Left cardiac atrium (tissue), 4 donors: ENCODE measurements at places on chromosomes 6 and 20. TPM values are rescaled to one million over a fixed set of nuclear protein-coding genes. Genes with fewer than 3 reads are reported as not detected.

- no peak for DNase-seq
Measured at GRCh38 chr6:148765898-148766808, 19.3 kb downstream of the UST start.

DNA sequence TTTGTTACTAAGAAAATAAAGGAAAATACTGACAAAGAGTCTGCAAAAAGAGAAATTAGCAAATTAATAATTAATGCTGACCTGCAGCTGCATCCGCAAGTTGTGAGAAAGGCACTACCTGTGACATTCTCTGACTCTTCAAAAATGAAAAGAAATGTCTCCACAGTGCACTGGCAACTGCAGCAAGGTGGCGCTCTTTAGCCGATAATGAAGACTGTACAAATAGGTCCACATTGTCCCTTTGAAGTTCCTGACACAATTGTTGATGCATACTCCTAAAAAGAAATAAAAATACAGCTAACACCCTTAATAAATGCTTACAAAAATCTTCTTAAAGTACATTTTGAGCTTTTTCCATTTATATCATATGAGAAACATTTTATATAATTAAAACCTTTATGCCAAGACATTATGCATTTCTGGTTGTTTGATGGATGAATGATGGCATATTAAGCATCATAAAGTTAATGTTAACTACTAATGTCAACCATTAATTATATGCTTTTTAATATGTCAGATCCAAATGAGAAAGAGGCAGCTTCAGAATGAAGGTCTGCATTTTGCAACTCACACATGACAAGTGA is 96.5 kb downstream of the MMS22L start:
- DNase-seq, result peak; percentile 70

DNA sequence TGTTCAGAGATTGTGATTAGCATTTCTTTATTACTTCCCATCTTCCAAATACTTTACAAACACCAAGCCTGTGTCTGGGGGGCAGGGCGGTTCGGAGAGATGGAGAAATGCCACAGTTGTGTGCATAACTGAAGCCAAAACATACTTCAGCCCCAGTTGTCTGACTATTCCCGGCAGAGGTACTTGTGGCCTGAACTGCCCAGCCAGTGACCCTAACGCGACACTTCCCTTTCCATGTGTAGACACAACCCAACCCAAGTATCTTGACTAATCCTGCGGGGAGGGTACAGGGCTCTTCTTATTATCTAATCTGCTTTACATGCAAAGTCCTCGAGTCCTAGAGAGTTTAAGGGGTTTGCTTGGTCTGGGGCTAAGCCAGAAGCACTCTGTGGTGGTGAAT is 46.2 kb downstream of the ISM1 start:
- no peak for DNase-seq

- no peak for DNase-seq
Measured at GRCh38 chr6:22784601-22785410, 215.4 kb downstream of the HDGFL1 start.

DNA sequence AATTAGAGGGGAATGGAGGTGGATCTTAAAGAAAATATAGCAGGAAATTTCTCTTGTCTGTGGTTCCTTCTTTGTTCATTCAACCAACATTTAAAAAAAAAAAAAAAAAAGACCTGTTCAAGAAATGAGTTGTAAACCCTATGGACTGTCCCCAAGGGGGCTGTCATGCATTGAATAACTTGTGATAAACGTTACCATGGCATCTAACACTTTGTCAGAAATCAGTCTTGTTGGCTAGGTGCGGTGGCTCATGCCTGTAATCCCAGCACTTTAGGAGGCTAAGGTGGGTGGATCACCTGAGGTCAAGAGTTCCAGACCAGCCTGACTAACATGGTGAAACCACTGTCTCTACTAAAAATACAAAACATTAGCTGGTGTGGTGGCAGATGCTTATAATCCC is 381.7 kb downstream of the BCKDHB start:
- no peak for DNase-seq

DNA sequence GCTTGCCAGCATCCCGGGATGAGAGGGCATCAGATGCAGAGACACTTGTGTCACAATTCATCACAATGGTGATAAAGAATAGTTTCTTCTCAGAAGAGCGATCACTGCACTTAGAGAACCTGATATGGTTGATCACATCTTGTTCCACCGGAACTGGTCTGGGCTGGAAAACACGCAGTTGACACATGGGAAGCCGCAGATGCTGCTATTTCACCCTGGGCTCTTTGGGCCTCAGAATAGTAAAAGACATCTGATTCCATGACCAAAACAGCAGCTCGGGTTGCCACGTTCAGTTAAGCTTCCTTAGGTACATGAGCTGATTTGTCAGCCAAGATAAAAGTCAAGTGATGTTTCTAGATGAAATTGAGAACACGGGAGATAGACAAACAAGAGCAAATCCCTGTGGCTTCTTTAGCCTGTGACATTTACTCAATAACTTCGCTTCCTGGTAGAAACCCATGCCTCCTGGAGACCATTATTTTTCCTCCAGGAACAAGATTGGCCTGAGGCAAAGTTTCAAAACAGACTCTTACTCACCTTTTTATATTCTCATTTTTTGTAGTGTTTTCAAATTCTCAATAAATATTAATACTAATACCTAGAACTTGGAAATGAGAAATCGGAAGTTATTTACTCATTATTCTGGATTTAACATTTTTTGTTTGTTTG is 59.4 kb downstream of the TRMT6 start:
- DNase-seq, result peak; percentile 45

GRCh38 chr20:36214684-36215256 is 21.5 kb upstream of the AAR2 start:
- no peak for DNase-seq

DNA sequence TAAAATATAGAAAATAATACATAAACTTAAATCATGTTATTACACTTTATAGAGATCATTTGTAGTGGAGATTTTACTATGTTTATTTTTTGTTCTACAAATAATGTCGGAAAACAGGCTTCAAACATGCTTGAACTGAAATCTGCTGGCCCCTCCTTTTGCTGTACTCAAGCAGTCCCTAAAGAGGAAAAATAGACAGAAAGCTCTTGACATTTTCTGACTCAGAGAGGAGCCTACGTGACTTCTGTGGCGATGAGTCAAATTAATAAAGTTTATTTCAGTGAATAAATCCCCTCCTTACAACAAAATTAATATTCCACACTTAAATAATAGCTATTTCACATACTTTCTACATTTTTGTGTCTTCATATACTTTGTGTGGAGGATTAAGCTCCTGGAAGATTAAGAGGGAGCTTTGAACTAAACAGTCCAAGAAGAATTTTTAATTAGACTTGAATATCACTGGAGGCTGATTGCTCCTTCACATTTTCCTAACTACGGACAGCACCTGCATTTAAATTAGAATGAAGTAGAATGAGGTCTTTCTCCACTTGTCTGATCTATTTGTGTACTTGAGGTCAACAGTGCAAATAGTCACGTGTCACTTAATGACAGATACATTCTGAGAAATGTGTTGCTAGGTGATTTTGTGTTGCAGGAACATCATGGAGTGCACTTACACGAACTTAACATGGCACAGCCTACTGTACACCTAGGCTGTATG is 1.7 kb upstream of the TREM1 start:
- no peak for DNase-seq

- peak; percentile 68 for DNase-seq
Measured at GRCh38 chr6:109690373-109690736, 647 bp downstream of the AK9 start.

GRCh38 chr20:50146732-50147662 is 6.5 kb downstream of the PEDS1 start:
- peak; percentile 71 for DNase-seq

GRCh38 chr20:400128-400453 is 8.0 kb upstream of the RBCK1 start:
- no peak for DNase-seq

GRCh38 chr6:88725111-88725975 is 238.1 kb downstream of the RNGTT start:
- peak; percentile 32 for DNase-seq

DNA sequence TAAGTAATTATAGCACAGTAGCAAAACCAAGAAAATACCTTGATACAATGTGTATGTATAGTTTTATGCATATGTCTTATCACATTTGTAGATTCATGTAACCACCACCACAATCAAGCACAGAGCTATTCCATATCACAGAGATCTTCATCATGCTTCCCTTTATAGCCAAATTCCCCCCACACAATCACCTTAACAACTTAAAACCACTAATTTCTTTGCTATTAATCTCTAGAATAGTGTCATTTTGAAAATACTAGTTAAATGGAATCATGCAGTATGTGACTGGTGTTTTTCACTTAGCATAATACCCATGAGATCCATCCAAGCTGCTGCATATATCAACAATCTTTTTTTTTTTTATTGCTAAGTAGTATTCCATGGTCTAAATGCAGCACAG is 8.2 kb downstream of the HLA-DRA start:
- no peak for DNase-seq

- DNase-seq, result no peak
Measured at GRCh38 chr6:168336967-168337366, 17.4 kb upstream of the DACT2 start.

DNA sequence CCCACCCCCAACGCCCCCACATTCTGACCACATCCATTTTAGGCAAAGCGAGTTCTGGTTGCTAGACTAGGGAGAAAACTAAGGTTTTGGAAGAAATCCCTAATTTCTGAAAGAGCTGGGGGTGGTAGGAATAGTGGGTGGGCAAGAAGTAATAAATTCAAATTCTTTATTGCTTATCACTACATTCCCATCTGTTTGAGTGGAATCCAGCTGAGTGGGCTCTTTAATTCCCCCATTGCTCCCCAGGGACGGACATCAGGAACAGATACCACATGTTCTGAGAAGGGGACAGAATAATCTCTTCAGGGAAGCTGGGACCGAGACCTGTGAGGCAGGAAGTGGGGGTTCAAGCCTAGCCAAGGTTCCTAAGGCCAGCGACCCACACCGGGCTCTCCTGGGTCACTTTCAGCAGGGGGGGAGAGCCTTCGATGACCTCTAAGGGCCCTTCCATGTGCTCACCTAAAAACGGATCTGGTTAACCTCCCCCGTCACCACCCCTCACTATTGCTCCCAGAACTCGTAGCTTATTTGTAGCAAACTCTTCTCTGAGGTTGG is 42.3 kb upstream of the MRPS10 start:
- DNase-seq, result no peak

DNA sequence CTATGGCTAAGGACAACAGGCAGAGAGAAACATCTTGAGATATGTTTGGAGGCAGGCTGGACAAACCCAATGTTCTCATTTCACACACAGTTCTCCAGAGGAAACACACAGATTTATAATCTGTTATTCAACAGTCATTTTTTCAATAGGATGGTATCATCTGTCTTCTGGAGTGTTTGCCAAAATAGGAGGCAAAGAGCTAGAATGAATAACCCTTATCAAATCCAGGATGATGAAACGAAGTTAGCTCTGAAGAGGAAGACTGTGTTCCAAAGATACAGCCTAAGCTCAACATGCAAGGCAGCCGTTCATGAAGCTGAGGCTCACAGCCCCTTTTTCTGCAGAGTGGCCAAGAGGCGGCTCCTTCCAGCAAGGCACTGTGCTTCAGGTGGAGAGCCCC is 70.8 kb downstream of the PPP1R3G start:
- no peak for DNase-seq

MCCD1 gene
- not detected for total RNA-seq

RAET1L gene
- total RNA-seq, result not detected

CDSN gene
- total RNA-seq, result 0.10 TPM

TTI1 gene
- total RNA-seq, result 11.9 TPM

DSE gene
- 30.3 TPM for total RNA-seq
